ENCODE measurements at places on chromosomes 11 and 22.

DNA sequence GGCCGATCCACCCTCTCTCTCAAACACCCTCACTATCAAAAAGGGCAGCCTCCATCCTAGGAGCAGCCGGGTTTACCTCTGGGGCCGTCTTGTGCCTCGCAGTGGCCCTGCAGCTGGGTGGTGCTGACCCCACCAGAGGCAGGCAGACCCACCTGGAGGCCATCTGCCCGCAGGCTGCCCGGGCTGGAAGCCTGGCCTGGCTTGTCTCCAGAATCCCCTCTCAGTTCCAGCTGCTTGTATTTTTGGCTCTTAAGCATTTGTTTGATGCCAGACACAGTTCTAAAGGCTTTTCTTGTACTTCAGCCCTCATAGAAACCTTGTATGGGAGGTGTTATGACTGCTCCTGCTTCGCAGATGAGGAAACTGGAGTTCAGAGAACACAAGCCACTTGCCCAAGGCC lies 4.2 kb upstream of the NFAM1 start:
- DNase-seq: no peak

DNA sequence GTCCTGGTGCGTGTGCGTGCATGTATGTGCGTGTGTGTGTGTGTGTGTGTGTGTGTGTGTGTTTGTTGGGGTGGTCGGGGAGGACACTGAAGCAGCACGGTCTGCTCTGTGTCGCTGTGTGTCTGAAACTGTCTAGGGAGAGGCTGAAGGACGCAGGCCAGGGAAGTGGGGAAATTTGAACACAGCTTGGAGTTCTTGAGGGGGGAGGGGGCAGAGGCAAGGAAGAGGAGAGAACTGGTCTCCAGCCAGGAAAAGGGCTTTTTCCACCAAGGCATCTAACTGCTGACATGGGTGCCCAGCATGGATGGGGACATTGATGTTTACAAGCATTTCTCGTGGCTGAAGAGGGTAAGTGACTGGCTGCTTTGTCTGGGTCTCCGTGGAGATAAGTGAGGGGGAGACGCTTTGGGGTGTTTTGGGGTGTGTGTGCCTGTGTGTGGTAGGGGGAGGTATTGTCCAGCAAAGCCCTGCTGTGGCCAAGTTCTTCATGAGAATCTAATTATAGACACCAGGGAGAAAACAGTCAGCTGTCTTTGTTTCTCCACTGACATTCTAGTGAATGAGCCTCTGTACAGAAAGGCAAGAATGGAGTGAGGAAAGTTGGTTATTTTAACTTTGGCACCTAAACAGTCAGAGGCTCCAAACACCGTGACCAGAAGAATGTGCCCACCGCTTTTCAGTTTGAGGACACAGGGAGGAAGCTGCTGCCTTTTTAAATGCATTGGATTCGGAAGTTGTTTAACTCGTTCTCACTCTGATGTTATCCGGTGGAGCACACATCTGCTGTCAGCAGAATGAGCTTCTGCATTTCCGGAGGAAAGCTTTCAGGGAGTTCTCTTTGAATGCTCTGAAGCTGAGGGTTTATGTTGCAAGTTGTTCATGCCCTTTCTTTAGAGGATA lies 63.7 kb downstream of the PPFIBP2 start:
- DNase-seq: no peak

DNA sequence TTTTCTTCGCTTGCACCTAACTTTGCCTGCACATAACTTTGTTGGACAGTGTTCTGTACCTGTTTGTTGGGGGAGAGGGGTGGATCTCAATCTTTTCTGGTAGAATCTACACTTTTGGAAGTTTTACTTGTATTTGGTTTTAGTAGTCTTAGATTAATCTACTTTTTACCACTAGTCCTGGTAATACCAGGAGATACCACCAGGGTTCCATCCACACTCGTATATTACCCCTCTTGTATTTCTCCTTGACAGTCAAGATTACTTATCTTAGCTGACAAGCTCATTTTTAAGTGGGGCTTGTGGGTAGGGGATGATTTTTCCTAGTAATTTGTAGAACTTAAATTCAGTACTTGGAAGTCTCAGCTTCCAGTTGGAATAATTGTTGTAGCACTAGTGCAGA lies 37.3 kb upstream of the TECTA start:
- DNase-seq: no peak

DNA sequence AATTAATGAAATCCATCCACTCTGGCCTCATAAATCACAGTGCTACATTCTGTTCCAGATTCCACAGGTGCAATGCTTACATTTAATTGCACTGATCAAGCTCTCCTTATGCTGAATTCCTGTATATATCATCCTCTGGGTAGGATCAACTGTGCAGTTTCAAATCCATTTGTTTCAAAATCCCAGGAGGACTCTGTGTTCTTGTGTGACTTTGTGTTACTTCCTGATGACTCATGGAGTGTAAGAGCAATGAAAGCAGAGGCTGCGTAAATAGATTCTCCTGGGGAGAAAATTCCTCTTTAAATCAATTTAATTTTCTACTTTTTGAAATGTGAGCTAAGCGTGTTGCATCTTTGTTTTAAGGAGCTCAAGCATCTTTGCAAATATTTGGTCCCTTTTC lies 752.7 kb downstream of the METTL15 start:
- no peak for DNase-seq

GRCh38 chr11:128596250-128596649 lies 8.9 kb upstream of the ETS1 start:
- no peak for DNase-seq

Data from astrocyte of the cerebellum (primary cell).